SK-N-MC (cell line): ENCODE measurements at places on chromosomes 5 and 9.

- no peak for DNase-seq
Measured at GRCh38 chr9:85225180-85225579, 516.6 kb downstream of the AGTPBP1 start.

- no peak for DNase-seq
Measured at GRCh38 chr9:104633976-104634520, 16.0 kb upstream of the OR13C9 start.

- DNase-seq, result no peak
Measured at GRCh38 chr9:113844466-113844865, 31.6 kb upstream of the ZNF618 start.

DNA sequence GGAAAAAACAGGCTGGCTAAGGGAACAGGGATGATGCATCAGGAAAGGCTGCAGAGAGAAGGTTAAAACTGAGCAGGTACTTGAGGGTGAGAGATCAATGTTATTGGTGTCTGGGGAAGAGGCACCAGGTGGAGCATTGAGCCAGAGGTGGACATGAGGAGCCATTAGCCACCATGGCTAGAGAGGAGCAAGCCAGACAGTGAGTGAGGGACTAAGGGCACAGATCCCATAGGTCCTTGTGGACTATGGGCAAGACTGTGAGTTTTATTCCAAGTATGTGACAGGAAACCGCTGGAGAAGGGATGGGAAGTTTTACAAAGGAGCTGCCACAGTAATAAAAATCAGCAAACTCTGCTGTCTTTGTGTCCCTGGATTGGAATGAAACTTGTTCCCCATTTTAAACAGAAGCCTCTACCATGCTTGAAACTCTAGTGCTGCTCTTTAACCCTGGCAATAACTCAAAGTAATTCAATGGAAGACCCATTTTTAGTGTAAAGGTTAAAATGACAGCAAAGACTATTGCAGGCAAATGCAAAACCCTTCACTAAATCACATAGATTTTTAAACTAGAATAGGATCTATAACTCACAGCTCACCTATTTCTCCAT lies 349.8 kb downstream of the ENC1 start:
- no peak for DNase-seq

GRCh38 chr5:138186002-138186447 lies 7.1 kb downstream of the KIF20A start:
- DNase-seq, result no peak

- DNase-seq, result no peak
Measured at GRCh38 chr9:93958121-93958818, 3.1 kb upstream of the BARX1 start.

DNA sequence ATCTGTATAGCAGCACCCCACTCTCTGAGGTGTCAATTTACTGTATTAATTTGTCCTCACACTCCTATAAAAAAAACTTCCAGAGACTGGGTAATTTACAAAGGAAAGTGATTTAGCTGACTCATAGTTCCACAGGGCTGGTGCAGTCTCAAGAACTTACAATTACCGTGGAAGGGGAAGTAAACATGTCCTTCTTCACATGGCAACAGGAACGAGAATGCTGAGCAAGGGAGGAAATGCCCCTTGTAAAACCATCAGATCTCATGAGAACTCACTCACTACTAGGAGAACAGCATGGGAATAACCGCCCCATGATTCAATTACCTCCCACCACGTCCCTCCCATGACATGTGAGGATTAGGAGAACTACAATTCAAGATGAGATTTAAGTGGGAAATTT lies 602.6 kb downstream of the MTRR start:
- DNase-seq, result no peak

GRCh38 chr5:1465966-1466471 lies 20.8 kb upstream of the SLC6A3 start:
- no peak for DNase-seq

DNA sequence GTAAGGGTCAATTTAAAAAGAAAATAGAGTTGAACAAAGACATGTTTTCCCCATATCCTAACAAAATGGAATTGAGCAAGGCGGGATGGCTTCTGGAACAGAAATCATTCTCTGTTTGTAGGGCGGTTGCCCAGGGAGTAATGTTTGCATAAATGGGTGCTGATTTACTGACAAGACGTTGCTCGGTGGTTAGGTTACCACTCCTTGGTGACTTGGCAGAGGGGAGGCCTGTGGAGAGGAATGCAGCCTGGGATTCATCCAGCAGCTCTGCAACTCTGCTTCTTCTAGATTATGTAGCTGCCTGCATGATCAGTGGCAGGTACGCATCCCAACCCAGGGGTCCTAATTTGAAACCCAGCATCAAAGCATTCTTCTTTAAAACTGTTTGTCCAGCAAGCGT lies 200.2 kb downstream of the CFAP90 start:
- no peak for DNase-seq

GRCh38 chr5:133530270-133530669 lies 82.1 kb downstream of the FSTL4 start:
- no peak for DNase-seq

DNA sequence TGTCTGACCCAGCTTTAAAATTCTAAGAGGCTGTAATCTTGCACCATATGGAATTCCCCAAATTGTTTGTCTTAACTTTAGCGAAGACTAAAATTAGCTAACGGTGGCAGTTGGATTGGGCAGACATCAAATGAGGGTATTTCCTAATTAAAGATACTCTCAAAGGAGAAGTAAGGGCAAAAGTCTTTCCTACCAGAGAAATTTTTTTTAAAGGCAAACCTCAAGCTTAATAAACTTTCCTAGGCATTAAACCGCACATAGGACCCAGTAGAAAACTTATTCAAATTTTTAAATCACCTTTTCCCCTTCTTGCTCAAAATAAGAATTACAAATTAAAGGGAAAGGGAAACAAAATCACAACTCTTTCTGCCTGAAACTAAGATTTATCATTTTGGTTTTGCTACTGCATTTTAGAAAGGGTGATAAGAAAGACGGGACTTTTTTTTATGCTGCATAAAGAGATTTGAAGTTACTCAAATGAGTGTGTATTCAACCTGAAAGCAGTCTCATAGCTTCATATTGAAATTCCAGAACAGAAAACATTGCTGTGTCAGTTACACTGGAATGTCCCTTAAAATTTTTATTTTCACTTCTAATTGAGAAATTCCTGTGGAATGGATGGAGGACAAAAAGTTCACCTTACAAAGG lies 189.1 kb upstream of the PTGER4 start:
- DNase-seq, result no peak

GRCh38 chr5:151357097-151357496 lies 9.7 kb upstream of the SLC36A2 start:
- DNase-seq, result no peak

- DNase-seq, result no peak
Measured at GRCh38 chr5:93019896-93020295, 561.1 kb downstream of the NR2F1-AS1 start.

DNA sequence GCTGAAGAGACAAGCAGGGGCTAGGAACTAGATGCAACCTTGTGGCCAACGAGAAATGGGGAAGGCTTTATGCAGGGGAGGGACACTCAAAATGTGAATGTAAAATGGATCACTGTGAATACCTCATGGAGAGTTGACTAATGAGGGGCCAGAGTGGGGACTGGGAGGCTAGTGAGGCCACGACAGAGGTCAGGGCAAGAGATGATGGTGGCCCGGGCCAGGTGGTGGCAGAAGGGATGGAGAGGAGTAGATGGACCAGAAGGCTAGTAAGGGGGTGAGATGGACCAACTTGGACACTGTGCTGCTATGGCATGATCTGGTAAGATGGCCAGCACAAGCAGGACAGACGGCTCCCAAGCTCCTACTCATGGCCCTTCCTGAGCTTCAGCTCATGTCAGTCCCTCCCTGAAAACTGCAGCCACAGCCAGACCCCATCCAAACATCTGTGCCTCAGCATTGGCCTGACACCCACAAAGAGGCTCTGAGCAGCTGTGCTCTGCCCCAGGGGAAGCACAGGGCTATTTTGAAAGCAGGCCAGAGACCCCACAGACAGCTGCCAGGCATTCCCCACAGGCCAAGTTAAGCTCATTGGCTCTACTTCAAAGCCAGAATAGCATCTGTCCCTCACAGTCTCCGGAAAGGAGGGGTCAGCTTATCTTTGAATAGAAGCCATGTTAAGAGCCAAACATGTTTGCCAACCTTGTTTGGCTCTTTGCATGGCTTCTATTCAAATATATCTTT lies 22.1 kb downstream of the P4HA2 start:
- DNase-seq, result no peak

DNA sequence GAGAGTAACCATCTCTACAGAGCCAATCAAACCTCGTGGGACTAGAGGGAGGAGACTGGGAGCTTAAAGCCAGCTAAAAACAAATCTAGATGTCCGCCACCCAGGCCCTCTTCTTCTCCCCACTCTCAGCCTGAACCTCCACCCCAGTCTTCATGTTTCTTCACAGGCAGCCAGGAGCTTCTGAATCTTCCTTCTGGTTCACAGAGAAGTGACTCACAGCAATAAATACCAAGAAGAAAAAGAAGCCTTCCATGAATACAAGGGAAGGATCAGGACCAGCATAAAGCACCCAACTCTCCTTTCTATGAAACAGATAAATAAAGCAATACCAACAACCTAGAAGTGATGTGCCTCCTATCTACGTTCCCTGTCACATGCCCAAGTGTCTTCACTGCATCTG lies 103.3 kb upstream of the SLIT3 start:
- no peak for DNase-seq

- no peak for DNase-seq
Measured at GRCh38 chr9:131799177-131799823, 59.4 kb upstream of the RAPGEF1 start.

DNA sequence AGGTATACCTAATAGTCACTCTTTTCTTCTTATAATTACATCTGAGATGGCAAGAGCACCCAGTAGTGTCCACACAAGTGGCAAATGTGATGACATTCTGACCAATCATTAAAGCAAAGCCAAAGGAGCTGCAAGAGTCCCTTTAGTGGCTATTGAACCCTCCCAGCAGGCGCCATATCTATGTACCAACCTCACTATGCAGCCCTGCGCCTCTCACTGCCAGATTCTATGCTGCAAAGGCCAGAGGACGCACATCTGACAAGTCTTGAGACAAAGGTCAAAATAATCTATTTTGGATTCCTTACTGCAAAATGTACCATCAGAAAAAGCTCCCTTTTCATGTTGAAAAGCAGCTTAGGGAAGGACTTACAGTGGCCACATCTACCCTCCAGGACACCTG lies 47.0 kb downstream of the EPB41L4B start:
- no peak for DNase-seq

GRCh38 chr5:25662610-25663009 lies 1017.8 kb upstream of the CDH10 start:
- DNase-seq, result no peak

DNA sequence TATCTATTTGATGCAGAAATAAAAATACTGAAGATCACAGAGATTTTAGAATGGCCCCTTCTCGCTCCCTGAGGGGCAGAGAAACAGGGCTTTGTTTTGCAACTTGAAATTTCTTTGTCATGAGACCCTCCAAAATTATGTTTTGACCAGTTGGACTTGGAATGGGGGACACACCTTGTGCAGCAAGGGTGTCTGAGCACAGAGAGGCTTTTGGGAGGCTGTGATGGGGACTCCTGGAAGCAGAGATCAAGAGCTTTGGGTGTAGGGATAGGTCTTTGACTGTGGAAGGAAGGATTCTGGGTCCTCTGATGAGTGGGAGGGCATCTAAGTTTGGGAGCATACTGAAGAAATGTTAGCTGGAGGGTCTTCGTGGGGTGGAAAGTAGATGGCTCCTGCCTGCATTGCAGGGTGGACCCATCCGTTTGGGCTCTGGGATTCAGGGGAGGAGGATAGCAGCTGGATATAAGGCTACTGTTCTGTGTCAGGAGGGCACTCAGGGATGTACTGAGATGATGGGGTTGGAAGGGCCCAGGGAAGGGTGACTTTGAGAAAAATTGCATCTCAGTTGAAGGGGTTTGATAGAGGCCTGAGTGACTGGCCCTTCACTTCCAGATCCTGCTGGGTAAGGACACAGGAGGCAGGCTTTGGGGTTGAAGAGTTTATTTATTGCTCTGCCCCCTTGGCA lies 1.8 kb upstream of the MYORG start:
- no peak for DNase-seq

- no peak for DNase-seq
Measured at GRCh38 chr9:38212016-38212415, 143.0 kb upstream of the SHB start.

GRCh38 chr9:18743971-18744370 lies 270.0 kb downstream of the ADAMTSL1 start:
- DNase-seq, result no peak

DNA sequence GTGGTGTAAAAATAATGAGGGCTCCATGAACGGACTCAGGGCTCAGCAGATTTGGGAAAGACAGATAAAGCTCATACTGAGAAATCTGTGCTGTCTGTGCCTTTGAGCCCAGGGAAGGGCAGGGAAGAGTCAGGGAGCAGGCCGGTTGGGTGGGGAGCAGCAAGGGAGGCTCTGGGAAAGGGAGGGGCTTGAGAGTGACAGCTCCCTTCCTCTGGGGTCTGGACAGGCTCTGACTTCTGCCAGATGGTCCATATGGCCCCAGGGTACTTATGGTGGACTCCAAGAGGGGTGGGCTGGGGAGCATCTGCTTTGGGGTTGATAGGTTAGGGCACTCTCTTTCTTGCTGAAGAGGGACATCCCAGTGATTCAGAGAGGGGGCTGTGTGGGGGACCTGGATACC lies 2.1 kb downstream of the NPR2 start:
- DNase-seq, result no peak

DNA sequence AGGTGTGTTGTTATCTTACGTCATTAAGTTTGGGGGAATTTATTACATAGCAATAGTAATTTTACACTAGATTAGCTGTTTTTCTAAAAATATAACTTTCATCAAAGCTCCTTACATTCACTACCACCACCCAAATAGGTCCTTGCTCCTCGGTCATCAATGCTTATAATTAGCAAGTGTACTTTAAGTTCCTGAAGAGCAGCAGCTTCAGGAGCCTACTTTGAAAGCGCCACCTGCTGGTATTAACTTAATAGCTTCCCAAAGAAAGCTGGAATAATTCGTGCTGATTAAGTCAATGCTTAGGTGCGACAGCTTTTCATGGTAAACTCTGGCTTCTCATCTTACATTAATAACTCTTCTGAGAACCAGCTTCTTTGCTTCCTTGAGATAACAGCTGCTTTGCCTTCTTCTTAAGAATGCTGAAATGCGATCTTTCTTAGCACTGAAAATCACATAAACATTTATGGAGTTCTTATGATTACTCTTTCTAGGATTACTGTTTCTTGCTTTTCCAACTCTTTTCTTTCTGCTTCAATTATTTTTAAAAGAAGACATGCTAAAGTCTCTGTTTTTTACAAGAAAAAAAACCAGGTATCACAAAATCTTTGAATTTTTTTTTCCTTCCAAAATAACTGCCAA lies 10.0 kb upstream of the C5 start:
- DNase-seq, result peak; percentile 71

DNA sequence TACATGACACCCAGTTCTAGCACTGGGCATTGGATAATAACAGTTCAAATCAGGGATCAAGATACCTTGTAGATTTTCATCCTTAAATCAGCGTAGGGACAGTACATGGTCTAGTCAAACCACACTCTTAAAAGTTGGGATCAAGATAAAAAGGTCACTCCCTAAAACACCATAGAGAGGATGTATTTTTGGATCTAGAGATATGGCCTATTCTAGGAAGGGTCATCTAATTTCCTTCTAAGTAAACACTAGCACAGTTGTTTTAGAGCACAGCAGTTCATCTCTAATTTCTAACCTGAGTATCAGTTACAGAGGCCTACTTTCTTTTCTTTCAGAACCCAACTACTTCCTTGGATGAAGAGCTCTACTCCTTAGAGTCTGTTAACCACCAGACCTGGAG lies 166.4 kb upstream of the GRIN3A start:
- DNase-seq, result no peak

GRCh38 chr5:132476876-132477781 lies 13.4 kb downstream of the IRF1 start:
- no peak for DNase-seq
